ENCODE measurements at places on chromosomes 1 and 21.

DNA sequence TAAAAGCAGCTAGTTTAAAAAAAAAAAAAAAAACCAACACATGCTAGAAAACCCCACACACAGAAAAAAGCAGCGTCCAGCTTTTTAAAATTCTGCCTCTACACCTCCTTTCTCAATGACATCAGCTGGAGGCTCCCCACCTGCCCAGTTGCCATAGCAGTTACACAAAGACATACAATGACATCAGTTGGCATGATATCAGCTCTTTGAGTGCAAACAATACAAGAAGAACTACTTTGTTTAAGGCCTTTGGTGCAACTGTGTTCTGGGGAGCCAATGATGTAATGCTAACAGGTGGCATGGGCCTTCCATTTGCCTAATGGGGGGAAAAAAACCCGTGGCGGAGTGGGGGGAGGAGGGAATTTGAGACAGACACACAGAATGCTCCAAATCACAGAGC is 32.9 kb downstream of the DUSP10 start:
- DNase-seq = peak; percentile 66

- no peak for DNase-seq
Observed at GRCh38 chr1:228944296-228944695, 209.0 kb downstream of the RHOU start.

DNA sequence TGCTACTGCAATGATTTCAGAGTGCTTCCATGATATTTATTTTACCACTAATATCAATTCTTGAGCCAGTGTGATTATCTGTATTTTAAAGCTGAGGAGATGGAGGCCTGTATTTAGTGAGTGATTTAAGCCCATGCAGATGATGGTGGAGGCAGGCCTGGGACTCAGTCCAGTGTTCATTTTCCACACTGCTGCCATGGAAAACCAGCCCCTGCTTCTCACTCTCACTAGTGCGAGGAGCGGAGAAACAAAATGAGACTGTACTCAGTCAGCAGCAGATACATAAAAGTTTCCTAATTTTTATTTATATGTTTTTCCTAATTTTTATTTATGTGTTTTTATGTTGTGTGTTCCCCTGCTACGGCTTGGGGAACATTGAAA is 32.8 kb downstream of the LRRC8B start:
- DNase-seq = no peak

DNA sequence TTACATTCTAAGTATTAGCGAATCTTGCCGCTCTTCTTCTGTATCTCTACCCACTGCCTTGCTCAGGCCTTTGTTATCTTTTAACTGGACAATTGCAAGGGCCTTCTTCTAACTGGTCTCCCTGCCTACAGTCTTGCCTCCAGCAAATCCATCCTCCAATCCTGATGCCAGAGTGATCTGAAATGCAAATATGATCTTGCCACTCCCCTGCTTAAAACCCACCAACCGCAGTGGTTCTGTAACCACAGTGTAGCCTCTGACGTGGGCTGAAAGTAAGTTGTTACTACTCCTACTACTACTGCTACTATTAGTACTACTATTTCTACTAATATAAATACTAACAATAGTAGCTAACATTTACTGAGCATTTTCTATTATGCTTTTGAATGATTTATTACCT is 12.4 kb downstream of the MOV10 start:
- DNase-seq = no peak

- no peak for DNase-seq
Observed at GRCh38 chr1:176119549-176119948, 87.5 kb downstream of the COP1 start.

DNA sequence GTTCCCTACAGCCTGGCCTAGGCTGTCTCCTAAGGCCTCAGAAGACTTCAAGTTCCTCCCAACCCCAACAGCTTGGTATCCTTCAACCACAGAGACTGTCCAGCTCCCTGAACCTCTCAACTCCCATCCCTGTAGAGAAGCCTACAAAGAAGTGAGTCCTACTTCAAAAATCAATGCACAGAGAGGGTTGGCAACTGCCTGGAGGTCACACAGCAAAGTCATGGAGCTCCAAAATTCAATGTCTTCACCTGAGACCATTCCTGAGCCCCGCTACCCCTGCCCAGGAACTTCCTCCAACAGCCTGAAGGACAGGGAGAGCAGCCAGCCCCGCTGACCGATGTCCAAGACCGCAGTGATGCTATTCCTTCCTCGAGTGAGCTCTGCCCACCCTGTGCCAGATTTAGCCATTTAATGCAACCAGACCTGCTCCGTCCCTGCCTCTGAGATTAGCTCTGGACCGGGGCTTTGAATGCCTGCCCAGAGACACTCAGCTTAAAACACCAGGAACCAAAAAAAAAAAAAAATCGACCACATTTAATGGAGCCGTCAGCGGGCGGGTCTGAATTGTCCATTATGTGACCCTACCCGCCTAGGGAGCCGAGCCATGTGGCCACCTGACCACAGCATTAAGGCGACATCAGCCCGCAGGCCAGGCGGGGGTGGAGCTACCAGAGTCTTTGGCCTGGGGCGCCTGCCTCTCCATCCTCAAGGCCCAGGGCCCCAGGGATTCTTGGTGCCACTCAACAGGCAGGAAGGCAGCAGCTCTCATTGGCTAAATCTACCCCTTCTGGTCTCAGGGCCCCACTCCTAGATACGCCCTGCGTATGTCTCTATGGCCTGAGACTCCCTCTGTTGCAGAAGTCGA is 148.6 kb downstream of the SYF2 start:
- DNase-seq = no peak

DNA sequence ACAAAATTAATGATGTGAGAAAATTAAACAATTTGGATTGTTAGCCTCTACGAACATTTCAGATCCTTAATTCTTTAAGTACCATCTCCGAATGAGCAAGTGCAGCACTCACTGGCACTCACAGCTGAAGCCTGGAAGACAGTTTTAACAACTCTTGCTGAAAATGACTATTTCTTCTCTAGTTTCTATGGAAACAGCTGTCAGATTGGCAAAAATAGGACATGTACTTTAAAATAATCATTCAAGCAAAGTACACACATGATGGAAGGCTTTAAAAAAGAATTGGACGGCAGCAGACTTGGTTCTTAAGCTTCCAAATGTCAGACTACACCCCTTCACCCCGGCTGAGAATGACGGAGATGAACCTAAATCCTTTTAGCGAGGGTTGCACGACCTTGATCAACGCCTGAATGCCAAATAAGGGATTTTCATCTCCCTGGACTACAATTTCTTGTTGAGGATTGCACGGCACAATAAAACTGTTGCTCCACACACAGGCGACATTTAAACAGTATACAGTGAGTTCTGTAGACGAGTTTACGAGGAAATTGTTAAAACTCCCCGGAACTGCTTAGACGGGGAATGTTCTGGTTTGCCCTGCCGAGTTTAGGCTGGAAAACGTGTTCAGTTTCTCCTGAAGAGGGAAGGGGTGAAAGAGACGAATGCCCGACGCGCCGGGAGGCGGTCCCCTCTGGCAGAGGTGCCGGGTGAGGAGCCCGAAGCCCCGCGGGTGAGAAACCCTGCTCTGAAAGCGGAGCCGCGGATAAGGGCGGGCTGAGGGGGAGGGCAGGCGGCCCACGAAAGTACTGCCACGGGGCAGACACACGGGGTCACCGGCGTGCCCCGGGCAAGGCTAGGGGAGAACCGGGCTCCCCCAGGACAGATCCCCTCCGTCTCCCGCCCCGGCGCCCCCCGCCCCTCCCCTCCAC is 671 bp downstream of the OMA1 start:
- DNase-seq = peak; percentile 44

GRCh38 chr1:177596485-177596884 is 373.4 kb downstream of the SEC16B start:
- DNase-seq = no peak

DNA sequence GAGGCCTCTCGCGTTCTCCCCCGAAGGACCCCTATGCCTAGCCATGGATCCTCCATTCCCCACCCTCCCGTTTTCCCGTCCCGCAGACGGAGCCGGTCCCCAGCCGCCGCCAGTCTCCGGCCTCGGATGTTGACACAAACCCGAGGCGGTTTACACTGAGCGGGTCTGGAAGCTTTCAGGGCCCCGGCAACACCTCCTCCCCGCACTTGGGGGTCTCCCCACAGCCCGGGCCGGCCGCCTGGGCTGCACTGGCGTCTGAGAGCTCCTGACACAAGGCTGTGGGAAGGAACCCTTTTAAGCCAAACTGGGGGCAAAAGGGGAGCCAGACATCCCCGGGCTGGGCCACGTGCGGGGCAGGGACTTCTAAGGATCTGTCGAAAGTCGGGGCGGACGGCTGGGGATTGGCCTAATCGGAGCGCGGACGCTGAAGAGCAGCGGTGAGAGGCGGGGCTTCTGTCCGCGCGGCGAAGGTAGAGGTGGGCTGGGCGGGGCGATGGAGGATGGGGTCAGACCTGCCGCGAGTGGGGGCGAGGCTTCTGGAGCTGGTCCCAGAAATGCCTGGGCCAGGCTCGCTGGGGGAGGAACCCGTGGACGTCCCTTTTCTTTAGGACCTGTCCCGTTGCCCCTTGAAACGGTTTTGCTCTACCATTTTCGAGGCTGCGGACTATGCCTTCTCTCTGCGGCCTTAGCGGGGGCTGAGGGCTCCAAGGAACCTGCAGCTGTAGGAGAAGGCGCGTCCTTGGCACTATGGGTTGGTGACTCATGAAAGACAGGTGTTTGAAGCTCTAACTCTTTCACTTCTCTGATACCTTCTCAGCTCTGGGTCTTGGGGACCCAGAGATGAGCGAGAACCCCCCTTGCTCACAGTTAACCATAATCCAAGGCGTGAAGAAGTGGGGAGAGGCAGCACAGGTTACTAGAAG is 1.2 kb upstream of the HPCAL4 start:
- DNase-seq = no peak

DNA sequence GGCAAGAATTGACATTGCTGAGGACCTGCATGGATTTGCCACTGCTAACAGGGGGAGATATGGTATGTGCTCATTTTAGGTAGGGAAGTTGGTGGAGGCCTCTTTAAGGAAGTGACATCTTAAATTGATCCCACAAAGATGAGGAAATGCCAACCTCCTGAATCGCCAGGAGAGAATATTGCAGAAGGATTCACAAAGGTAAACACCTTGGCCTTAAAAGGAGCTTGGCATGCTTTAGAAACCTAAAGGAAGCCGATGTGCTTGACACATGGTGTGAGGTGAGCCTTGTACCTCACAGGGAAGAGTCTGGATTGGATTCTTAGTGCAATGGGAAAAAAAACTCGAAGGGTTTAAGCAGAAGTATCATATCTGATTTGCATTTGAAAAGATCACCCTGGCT is 470.5 kb upstream of the DAB1 start:
- DNase-seq = no peak

DNA sequence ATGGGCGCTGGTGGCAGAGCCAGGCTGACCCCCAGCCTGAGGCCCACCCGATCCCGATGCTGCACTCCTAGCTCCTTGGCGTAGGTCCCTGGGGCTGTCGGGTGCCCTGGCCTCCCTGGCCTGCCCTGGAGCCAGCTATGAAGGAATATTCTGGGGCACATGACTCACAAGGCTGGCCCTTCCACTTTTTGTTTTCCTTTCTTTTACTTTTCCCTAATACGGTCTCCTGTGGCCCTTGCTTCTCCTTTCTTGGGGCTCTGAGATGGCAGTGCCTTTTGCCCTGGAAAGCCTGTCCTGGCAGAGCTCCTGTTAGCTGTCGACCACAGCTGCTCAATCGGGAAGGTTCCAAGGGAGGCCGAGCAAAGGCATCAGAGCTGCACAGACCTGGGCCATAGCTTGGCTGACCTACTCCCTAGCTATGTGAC is 22.1 kb downstream of the ARHGEF10L start:
- DNase-seq = no peak

DNA sequence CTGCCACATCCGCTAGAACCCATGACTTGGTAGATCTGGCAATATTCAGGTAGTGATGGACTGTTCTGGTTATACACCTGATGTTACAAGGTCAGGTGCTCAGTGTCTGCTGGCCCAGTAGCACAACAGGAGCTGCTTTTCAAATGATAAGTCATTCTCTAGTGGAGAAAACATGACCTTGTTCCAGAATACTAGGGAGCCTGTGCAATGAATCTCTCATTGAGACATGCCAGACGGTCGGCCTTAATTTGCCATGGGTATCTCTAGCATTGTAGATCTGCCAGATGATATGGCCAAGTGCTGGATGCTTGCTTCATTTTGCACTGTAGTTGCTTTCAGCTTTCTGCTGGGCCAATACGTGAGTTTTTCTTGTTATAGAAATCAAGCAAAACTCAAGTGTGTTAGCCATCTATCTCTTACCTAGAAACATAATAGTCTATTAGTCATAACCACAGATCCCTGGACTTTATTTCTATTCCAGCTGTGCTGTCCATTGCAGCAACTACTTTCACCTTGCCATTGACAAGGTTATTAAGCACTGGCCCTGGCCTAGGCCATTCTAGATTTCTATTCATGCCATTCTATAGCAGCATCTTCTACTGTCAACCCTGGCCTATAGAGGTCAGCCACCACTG is 13.9 kb upstream of the CENPF start:
- DNase-seq = no peak

DNA sequence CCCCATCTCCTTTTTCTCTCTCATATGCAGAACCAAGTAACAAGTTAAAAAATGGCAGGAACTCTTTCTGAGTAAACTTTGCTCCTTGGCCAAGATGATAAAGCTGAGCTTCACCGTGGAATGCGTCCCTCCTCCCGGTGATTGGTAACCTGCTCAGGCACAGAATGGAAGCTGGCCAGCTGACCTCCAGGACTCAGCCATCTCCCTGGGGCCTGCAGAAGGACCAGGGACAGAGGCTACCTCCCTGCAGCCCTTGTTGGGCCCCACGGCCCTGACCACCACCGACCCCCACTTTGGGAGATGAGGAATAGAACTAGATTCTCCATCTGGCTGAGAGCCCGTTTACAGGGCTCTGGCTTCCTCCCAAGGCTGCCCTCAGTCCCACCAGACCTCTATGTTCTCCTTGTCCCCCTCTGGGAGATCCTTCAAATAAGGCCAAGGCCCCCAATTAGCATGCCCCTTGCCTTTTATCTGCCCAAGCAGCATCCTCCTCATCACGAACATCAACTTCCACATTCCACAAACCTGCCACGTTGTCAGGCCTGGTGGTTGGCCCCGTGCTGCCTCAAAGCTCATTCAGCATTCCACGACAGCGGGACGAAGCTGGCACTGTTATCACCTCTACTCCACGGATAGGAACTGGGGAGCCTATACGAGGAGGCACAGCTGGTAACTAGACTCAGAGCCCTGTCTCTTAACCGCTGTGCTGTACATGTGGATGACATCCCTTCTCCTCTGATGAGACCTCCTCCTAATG is 74.2 kb downstream of the CD34 start:
- no peak for DNase-seq

DNA sequence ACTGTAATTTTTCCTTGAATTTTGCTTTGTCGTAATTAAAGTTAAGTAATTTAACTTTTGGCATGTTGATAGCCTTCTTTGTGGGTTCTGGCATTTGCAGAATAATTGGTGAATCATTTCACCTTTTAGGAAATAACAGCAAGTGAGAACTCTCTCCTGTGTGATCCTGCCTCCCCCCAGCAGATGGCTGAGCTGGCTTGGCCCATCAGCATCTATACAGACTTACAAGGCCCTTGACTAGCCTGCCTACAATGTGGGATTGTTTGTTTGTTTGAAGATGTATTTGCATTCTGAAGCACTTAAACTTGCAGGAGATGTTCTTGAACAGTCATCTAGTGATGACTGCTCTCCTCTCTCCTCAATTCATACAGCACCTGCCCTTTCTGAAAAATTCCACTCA is 55.9 kb downstream of the MACO1 start:
- no peak for DNase-seq

Measured in AG04450 (cell line).